Stimulated activated CD8-positive, alpha-beta memory T cell treated with anti-CD3 and anti-CD28 coated beads, Interleukin-4, amount 100 ng/mL, for 4 hours (primary cell): ENCODE measurements at places on chromosomes 2 and 18.

- DNase-seq, result no peak
These were observed 662 bp downstream of the ACVR2A start for GRCh38 chr2:147845411-147845971.

DNA sequence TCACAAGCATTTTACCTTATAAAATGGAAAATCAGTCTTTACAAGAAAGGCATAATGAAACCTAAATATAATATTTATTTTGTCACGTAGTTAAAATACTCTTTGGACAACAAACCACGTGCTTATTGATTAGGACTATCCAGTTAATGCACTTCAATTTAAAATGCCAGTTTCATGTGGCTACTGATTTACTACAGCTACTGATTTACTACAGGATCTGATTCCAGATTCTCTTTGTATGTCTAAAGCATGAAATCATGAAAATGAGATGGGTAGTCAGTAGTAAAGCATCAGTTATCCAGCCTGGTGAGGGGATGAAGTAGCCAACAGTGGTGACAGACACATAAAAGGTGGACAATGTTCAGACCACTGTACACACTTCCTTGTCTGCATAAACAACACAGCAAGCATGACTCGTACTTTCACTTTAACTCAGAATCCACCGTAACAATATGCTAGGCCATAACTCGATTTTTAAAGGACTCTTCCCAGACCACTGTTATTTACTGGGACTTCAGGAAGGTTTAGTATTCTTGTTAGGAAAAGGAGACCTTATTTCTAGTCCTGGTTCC, 24.9 kb downstream of the ACAA2 start:
- DNase-seq, result no peak

DNA sequence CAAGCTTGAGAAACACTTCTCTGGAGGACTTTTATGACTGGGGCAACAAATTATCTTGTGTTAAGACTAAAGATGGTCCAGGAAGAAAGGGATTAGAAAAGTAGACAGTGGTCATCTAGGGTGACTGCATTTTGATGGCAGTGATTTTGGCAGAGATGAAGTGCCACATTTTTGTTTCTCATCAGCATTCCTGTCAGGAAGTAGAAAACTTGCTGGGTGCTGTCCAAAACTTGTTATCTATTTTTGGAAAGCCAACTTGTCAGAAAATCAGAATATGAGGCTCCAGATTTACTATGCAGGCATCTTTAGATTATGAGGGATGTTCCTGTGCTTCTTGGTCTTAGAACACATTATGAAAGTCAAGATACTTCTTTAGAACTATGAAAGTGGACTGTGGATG, 29.0 kb upstream of the CALCRL start:
- DNase-seq, result no peak

GRCh38 chr2:84980263-84980983, 9.5 kb downstream of the KCMF1 start:
- DNase-seq, result no peak

DNA sequence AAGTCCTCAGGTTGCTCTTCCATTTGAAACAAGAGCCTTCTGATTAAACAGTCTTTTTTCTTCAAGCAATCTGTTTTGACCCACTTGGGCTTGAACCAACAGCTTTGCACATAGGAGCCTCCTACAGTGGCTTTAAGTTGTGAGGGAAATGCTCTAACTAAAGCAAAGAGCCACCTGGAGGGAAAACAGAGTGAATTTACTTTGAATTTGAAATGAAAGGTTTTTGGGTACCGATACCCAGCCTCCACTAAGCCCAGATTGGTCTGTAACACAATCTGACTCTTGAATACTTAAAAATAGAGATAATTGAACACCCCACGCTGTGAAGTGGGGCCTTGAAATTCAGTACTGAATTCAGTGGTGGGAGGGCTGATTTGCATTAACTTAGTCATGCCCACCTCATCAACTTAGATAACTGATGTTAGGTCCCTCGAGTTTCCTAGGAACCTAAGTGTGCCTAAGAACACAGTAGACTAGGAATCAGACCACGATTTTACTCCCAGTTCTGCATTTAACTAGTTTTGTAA, 56.3 kb upstream of the ACVR1C start:
- no peak for DNase-seq

GRCh38 chr2:151297882-151298281, 8.4 kb upstream of the NMI start:
- DNase-seq, result no peak

GRCh38 chr2:141911485-141912066, 219.2 kb downstream of the LRP1B start:
- no peak for DNase-seq

GRCh38 chr2:177141866-177142265, 70.7 kb upstream of the HNRNPA3 start:
- DNase-seq, result no peak

GRCh38 chr2:212076456-212076855, 462.1 kb downstream of the ERBB4 start:
- DNase-seq, result no peak

- DNase-seq, result no peak
These were observed 6.6 kb upstream of the RPL37A start for GRCh38 chr2:216491793-216492596.

GRCh38 chr2:153222231-153223165, 256.1 kb downstream of the RPRM start:
- DNase-seq, result no peak

DNA sequence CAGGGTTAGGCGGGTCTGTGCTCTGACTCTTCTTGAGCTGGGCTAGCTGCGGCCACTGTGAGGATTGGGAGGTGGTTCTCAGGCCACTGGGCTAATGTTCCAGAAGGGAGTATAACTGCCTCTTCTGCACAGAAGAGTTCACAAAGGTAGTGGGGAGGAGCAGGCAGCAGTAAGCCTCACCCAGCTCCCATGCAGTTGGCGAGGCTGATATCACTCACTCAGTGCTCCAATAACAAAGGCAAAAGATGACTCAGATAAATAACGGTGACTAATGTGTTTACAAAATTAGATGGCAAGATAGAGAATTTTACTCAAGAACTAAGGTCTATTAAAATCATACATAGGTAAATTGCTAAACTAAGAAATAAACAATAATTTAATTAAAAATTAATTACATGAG, 174.2 kb upstream of the TMEM200C start:
- DNase-seq, result no peak

- no peak for DNase-seq
These were observed 20.9 kb upstream of the ANXA4 start for GRCh38 chr2:69721022-69721421.

- DNase-seq, result no peak
These were observed 119.6 kb downstream of the ZFP36L2 start for GRCh38 chr2:43106559-43107527.

- DNase-seq, result no peak
These were observed 336.4 kb upstream of the FSHR start for GRCh38 chr2:49490710-49491109.

- DNase-seq, result no peak
These were observed 914 bp upstream of the IWS1 start for GRCh38 chr2:127527001-127527804.

GRCh38 chr2:167478196-167478595, 589.9 kb downstream of the XIRP2 start:
- no peak for DNase-seq

GRCh38 chr2:203989521-203989920, 53.0 kb downstream of the ICOS start:
- DNase-seq, result no peak

GRCh38 chr2:69652206-69652605, 8.7 kb upstream of the AAK1 start:
- no peak for DNase-seq

- DNase-seq, result no peak
These were observed 215.8 kb upstream of the ACVR2A start for GRCh38 chr2:147628971-147629421.

GRCh38 chr2:157319795-157320194, 5.8 kb downstream of the ERMN start:
- DNase-seq, result no peak

DNA sequence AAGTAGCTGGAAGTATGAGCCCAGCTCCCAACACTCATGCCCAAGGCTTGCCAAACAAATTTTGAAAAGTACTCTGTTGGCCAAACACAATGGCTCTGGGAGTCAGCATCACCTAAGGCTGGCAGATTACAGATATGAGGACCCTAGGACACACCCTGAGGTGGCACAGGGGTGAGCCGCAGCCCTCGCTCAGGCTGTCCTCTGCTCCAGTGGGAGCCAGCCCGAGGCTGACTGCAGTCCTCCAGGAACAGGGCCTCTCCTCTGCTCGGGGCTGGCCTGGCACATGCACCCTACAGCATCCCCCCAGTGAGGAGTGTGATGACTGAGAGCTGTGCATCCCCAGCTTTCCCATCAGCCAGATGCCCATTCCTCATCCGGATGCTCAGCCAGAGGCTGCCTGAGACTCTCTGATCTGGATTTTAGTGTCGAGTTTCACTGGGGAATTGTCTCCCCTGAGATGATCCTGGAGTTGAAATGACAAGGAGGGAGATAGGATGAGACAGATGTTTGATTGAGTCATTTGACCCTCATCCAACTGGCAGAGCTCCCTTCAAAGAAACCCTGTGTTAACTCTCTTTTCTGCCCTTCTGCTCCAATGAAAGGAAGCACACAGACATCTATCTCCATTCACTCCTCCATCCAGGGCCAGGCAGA, 269.3 kb upstream of the NCKAP5 start:
- no peak for DNase-seq

- no peak for DNase-seq
These were observed 45.4 kb upstream of the SNTG2 start for GRCh38 chr2:905091-905832.

DNA sequence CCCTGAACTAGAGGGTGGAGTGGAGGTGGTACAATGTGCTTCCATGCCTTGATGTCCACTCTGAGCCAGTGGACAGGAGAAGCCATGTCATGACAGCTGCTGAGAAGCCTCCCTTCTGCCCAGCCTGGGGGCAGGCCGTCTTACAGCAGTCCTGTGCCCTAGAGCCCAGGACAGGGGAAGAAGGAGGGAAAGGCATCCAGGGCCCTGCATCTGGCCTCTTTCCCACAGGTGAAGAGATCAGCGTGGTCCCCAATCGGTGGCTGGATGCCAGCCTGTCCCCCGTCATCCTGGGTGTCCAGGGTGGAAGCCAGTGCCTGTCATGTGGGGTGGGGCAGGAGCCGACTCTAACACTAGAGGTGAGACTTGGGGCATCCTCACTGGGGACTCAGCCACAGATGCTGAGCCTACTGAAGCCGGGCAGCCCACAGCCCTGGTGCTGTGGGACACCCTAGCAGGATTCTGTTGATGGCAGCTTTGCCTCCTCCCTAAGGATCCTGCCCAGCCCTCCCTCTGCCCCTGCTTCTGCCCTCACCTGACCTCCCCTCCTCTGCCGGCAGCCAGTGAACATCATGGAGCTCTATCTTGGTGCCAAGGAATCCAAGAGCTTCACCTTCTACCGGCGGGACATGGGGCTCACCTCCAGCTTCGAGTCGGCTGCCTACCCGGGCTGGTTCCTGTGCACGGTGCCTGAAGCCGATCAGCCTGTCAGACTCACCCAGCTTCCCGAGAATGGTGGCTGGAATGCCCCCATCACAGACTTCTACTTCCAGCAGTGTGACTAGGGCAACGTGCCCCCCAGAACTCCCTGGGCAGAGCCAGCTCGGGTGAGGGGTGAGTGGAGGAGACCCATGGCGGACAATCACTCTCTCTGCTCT, 3.1 kb downstream of the IL36RN start:
- no peak for DNase-seq

- no peak for DNase-seq
These were observed 79.8 kb upstream of the CYRIA start for GRCh38 chr2:16745466-16745865.

GRCh38 chr18:23587220-23587642, 925 bp upstream of the NPC1 start:
- DNase-seq, result no peak

DNA sequence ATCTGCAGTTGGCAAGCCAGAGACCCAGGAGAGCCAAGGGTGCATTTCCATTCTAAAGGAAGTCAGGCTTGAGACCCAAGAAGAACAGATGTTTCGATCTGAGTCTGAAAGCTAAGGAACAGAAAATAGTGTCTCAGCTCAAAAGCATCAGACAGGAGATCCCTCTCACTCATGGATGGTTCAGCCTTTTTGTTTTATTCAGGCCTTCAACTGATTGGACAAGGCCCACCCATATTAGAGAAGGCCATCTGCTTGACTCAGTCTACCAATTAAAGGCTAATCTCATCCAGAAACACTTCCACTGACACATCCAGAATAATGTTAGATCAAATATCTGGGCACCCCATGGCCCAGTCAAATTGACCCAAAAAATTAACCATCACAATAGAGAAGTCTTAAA, 255.0 kb downstream of the TXNL1 start:
- no peak for DNase-seq

DNA sequence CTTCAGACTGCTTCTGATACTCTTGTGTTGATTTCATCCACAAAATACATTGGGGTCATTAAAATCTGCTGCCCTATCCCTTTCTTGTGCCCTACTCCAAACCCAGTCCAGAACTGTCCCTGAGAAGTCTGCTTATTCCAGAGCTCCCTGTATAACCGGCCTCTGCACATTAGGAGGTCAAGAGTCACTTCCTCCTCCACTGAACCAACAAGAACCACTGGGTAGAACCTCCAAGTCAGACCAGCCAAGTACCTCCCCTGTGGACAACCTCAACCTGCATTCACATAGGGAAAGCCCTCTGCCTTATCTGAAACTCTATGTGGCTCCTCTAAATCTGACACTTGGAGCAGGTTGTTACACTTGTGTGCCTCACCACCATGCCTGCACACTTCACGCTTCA, 22.1 kb downstream of the KDSR start:
- no peak for DNase-seq

DNA sequence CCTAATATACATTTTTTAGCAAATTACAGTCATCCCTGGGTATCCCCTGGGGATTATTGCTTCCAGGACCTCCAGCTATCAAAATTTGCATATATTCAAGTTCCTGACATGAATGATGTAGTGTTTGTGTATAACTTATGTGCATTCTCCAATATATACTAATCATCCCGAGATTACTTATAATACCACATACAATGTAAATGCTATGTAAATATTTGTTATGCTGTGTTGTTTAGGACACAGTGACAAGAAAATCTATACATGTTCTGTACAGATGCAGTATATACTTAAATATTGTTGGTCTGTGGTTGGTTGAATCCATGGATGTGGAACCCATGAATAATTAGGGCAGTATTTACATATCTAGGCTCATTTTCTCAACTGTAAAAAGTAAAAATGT, 1060.3 kb downstream of the DSC3 start:
- DNase-seq, result no peak

GRCh38 chr2:209673811-209674210, 97.8 kb upstream of the UNC80 start:
- no peak for DNase-seq

GRCh38 chr2:42860319-42861094, 68.1 kb upstream of the HAAO start:
- DNase-seq, result no peak

GRCh38 chr2:186460465-186460864, 25.6 kb upstream of the ZC3H15 start:
- DNase-seq, result no peak

- DNase-seq, result no peak
These were observed 2.5 kb upstream of the NFATC1 start for GRCh38 chr18:79393181-79393634.

DNA sequence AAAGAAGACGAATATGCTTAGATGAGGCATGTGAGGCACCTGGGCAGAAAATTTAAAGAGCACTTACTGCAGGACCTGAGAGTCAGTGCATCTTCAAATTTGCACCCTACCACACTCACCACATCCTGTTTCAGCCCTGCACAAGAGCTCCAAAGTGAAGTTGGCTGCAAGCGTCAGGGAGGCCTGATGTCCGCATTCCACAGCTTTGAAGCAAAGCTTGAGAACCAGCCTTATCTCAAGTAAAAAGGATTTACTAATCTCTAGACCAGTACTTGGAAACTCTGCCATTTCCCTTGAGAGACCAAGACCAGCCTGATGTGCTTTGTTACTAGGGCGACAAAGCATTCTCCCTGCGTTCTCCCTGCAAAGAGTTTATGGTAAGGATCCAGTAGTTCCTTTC, 3.4 kb upstream of the ASNSD1 start:
- DNase-seq, result no peak
